ENCODE measurements at places on chromosomes 2 and 18.

DNA sequence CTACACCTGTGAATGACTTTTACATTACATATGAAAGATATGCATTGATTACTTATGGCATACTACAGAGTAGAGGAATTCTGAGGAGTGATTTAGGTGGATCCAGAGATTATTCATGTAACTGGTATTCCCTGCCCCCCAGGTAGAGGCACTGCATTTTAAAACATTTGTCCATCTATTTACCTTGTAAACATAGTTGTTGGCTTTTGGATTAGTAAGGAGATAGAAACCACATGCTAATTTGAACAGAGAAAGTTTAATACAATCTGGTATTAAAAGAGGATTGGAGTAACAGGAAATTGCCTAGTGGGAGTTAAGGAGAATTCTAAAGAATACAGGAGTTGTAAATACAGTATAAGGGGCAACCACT, 15.9 kb downstream of the GALNT3 start:
- no peak for DNase-seq

- no peak for DNase-seq
Observed at GRCh38 chr2:28224648-28225472, 167.8 kb upstream of the FOSL2 start.

DNA sequence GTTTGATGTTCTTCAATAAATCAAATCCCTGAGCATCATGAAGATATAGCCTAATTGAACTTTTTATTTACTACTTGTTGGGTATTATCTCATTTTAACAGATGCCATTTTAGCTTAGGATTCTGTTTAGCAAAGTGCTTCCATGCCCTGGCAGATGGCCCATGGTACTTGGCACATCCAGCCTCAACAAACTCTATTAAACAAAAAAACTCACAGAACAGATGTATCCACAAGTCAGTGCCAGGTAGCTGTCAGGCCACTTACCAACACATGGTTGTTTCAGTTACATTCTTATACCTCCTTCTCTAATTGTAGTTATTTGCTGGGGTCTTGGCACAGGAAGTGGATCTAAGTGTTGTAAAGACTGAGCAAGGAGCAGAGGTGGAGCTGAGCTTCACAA, 29.6 kb downstream of the GAD1 start:
- no peak for DNase-seq

- DNase-seq, result no peak
Observed at GRCh38 chr2:63064197-63064596, 13.6 kb downstream of the OTX1 start.

- no peak for DNase-seq
Observed at GRCh38 chr2:172792711-172793110, 57.1 kb downstream of the RAPGEF4 start.

GRCh38 chr2:53629501-53629900, 138.1 kb upstream of the CHAC2 start:
- no peak for DNase-seq

GRCh38 chr2:75324141-75324540, 124.8 kb upstream of the TACR1 start:
- DNase-seq, result no peak

DNA sequence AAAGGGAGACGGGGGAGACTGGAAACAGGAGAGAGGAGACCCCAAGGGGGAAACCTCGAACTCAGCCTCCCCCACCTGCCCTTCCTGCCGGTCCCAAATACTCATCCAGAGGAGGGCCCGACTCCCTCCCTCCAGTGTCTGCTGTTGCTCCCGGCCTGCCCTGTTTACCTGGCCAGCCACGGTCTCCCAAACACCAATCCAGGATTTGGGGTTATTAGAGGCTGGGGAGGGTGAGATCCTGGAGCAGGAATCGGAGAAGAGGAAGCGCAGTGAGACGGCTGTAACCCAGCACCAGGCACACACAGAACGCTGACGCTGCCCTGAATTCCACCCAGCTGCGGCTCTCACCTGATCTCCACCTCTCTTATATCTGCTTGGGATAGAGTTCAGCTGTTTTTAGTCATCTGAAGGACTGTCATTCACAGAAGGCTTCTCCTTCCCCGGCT, 213.0 kb downstream of the TNS1 start:
- peak; percentile 25 for DNase-seq

DNA sequence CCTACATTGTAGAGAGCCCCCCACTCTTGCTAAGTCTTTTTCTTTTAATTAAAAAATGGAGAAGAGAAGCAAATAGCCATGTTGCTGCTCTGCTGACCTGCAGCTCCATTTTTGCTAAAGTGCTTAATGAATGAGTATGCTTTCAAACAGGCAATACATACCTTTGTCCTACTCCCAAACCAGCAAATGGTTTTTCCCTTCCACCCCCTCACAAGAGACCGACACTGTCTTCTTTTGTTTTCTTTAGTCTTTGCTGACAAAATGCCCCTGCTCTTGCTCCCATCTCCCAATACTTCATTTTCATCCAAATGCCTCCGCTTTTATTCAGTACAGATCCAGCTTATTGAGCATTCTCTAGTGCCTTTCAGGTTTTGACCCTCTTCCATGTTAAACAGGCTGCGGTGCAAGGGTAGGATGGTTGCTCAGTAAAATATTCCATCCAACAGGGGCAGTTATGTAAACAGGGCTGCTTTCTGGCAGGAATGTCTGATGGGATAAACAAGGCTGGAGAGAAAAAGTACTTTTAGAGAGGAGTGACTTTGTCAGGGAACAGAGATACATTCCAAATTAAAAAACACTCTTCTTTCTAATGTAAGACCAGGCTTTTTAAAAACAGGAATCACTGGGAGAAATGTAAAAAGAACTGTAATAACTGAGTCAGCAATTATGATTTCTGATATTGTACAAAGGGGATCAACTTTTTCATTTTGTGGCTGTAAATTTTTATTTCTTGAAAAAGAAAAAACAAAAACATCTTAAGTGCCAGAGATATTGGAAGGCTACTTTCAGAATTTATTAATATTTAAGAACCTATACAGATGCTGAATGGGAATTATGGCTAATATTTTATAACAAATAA, 136.8 kb downstream of the MEP1B start:
- no peak for DNase-seq

- no peak for DNase-seq
Observed at GRCh38 chr2:38499548-38500282, 103.0 kb downstream of the HNRNPLL start.

DNA sequence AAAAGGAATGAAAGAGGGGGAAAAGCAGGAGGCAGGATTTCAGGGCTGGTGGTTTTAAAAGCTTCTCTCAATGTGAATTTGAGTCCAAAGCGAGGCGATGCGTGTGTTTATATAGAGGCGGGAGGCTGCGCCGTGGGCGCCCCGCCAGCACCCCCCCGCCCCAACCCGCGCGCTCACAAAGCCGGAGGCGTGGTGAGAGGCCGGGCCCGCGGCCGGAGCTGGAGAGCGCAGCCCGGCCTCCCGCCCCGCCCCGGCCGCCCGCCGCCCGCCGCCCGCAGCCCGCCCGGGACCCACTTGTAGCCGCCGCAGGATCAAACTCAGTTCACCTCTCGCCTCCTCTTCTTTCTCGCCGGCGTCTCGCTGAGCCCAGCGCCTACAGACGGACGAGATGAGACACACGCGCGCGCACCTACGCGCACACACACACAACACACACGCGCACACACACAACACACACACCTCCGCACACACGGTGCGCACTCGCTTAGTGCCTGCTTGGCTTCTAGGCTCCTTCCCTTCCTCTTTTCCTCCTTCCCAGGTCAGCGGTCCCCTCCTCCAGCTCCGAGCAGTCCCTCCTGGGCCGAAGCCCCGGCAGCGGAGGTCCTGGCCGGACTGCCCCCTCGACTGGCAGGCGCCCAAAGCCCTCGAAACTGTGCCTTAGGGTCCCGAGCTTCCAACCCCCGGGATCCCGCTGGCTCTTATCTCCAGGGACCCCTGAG, 1.3 kb upstream of the CYP26B1 start:
- peak; percentile 19 for DNase-seq

GRCh38 chr2:121860033-121860757, 104.7 kb downstream of the TSN start:
- DNase-seq, result no peak

GRCh38 chr2:213018340-213018901, 133.0 kb downstream of the IKZF2 start:
- DNase-seq, result no peak

- no peak for DNase-seq
Observed at GRCh38 chr2:31404302-31404701, 10.2 kb downstream of the XDH start.

DNA sequence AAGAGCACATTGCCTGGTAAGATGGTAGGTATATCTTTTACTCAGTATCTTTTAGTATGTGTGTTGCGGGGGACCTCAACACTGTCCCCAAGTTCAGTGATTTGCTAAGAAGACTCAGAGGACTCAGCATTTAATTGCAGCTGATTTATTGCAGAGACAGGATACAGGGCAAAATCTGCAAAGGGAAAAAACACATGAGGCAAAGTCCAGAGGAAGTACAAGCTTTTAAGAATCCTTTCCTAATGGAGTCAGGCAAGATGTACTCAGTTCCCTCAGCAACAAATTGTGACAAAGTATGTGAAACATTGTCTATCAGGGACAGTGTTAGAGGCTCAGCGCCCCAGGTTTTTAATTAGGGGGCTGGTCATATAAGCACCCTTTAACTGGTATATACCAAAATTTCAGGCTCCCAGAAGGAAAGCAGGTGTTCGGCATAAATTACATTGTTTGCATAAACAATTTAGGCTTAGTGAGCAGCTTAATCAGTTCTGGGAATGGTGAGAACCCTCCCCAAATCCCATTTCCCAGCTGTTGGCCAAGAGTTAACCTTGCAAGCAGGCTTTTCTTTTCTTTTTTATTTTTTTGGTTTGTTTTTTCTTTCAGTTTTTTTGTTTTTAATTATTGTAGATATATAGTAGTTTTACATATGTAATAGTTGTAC, 41.7 kb downstream of the RAB3GAP1 start:
- DNase-seq, result no peak

DNA sequence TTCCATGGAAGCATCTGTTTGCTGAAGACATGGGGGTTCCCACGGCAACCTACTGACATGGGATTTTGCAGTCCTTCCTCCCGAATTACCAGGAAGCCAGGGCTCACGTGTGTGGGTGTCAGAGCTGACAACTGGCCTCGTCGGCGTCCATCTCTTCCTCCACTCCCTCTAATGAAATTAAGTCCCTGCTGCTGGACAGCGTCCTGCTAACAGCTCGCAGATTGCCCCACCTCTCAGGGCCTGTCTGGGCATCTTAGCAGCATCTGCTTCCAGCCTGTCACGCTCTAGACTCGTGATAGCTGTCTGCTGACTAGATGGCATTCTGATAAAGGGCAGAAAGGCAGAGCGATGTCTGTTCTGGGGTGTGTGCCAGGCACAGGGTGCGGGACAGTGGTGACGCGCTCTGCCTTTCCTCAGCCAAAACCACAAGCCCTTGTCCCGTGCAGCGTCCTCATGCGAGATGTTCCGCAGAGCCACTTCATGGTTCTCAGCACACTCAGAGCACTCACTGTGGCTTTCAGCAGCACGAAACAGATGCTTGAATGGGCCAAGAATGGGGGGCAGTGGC, 161.1 kb downstream of the ARL4C start:
- DNase-seq, result no peak

- DNase-seq, result no peak
Observed at GRCh38 chr18:76857476-76857875, 35.1 kb downstream of the ZNF236 start.

DNA sequence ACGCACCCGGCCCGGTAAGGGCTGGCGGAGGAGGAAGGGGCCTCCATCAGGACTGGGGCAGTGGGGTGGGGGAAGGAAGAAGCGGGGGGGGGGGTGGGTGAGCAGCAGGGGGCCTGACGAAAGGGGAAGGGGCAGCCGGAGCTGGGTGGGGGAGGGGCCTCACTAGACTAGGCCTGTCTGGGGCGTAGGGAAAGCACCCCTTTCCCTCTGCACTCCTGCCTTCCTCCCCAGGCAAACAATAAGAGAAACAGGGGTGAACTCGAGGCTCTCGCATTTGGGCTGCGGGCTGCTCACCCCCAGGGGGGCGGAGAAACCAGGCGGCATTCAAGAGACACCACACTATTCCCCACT, 82.7 kb upstream of the POMC start:
- no peak for DNase-seq

GRCh38 chr18:46341986-46342525, 237.9 kb downstream of the HAUS1 start:
- DNase-seq, result no peak

DNA sequence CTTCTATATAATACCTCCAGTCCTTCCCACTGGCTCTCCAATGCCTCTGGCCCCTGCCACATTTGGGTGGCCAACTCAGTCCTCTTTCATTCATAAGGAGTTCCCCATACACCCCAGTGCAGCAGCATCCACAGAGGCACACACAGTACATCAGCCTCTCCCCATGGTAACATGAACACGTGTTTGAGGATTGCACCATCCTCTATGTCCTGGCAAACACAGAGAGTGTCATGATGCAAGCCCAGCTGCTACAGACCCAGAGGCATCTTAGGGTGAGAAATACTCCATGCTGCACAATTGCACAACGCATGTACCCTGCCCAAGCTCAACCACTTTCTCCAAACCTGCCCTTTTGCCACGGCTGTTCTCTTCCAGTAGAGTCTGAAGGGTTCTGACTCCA, 11.5 kb downstream of the IGFBP5 start:
- DNase-seq, result no peak

DNA sequence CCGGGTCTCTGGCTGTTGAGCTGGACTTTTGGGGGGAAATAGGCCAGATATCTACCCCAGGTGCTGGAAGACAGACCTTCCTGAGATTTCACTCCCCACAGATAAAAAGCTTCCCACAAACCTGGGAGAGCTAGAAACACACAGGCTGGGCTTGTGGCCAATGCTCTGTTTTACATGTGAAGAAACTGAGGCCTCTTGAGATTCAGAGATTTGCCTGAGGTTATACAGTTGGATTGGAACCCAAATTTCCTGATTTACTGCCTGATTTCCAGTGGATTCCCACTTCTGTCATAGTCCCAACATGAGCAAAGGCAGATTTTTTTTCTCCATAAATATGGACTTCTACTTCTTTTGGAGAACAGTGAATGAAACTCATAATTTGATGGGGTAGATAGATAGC, 360.2 kb downstream of the SETBP1 start:
- DNase-seq, result no peak

DNA sequence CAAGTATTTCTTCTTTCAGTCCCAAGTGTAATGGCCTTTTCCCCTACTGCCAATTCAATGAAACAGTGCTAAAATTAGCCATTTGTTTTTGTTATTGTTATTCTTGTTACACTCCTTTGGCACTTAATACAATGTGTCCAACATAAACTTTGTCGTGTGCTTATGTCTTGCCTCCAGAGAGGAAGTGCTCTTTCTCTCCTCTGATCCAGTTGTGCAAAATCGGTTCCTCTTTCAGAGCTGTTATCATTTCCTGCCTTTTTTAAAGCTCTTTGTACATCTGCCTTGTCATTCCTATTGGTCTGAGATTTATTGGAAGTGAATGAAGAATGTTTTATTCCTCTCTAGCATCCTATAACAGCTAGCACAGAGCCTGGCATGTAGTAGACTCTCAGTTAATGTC, 623.2 kb upstream of the ID2 start:
- DNase-seq, result peak; percentile 78
